ENCODE measurements at places on chromosomes 4 and X.

- no peak for DNase-seq
Observed at GRCh38 chrX:23764188-23764984, 18.6 kb upstream of the SAT1 start.

- DNase-seq = no peak
Observed at GRCh38 chr4:178823673-178824295, 1381.5 kb upstream of the AGA start.

DNA sequence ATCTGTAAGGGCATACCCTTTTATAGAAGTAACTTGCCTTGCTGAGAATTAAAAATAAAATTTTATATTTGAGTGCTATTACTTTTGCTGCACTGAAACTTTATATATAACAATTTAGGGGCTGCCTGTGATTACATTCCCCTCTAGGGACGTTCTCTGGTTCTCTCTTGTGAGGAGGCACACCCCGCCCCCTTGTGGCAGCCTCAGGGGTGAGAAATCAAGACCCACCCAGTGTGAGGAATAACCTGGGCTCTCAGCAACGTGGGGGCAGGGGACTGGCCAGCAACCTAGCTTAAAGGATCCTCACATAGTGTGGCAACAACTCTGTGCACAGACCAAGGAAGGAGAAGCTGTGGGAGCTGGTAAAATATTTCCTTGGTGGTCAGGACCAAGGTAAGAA is 43.7 kb downstream of the MAGEA9 start:
- DNase-seq = peak; percentile 19

GRCh38 chrX:50002067-50002714 is 79.8 kb downstream of the CLCN5 start:
- DNase-seq = no peak

DNA sequence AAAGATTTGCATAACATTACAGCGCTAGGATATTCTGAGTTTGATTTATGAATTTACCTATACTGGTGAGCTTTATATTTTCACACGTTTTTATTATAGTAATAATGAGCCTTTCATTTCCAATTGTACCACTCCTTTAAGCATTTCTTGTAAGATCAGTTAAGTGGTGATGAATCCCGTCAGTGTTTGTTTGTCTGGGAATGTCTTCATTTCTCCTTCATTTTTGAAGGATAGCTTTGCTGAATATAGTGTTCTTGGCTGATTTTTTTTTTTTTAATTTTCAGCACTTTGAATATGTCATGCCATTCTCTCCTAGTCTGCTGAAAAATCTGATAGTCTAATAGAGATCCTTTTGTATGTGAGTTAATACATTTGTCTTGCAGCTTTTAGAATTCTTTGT is 70.1 kb downstream of the IL15 start:
- DNase-seq = no peak

- DNase-seq = no peak
Observed at GRCh38 chr4:27592738-27593137, 732.1 kb downstream of the STIM2 start.

GRCh38 chr4:175531405-175532091 is 280.5 kb downstream of the GPM6A start:
- no peak for DNase-seq

- DNase-seq = no peak
Observed at GRCh38 chrX:12614266-12614665, 176.9 kb upstream of the PRPS2 start.

- no peak for DNase-seq
Observed at GRCh38 chrX:16997313-16997712, 50.9 kb downstream of the REPS2 start.

DNA sequence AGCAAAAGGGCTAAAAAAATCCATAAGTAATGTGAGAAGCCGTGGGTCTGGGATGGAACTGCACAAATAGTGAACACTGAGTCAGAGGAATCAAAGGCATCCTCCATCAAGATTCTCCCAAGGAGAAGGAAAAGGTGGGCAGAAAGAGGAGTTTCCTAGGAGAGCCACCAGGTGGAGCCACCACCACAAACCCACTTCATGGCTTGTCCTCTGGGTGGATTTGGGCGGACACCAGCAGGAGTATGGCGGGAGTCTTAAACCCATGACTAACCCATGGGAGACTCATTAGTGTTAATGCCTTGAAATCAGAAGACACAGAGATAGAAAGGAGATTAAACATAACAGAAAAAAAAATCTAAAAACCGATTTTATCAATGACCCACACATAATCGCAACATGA is 147.7 kb downstream of the SH3KBP1 start:
- no peak for DNase-seq

GRCh38 chrX:149517308-149517707 is 12.2 kb upstream of the IDS start:
- no peak for DNase-seq

DNA sequence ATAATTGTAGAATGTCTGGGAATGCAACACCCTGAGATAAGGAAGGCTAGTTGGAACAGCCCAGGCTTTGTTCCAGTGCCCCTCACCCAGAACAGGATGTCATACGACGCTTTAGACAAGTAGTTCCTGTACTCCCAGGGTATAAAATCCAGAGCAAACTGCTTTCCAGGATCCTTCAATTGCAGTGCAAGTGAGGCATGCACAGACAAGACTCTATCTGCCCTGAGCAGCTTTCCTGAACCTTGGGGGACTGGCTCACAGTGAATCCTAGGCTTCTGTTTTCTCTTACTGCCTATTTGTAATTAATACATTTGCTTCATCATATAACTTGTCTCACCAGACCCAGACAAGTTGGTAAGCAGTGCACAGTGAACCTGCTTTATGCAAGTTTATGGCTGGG is 48.4 kb upstream of the IL9R start:
- no peak for DNase-seq

DNA sequence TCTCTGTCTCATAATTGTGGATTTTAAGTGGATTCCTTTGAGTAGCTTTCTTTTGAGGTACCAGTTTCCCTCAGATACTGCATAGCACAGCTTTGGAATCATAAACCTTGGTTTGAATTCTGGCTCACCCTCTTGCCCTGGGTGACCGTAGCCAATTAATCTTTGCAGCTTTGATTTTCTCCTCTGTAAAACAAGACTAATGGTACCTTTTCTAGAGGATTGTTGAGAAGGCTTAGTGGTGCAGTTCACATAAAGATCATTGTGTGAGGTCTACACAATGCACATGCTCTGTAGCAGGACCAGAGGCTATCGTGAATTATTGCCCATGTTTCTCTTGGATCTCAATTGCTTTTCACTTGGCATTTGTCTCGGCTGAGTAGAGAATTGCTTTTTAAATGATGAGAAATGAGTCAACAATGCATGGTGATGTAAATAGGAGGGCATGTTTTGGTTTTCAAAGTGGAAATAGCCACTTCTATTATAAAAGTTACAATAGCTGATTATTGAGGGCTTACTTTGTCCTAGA is 47.9 kb downstream of the TMEM131L start:
- no peak for DNase-seq

DNA sequence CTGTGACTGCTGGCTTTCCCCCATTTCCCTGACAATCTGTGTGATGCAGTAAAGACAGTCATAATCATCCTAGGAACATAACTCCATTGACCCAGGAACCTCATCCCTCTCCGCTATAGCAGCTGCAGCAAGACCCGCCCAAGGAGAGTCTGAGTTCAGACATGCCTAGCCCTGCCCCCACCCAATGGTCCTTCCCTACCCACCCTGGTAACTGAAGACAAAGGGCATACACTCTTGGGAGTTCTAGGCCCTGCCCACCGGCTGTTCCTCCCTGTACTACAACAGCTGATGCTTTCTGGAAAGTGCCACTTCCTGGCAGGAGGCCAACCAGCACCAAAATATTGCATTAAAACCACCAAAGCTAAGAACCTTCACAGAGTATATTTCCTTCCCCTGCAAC is 1035.6 kb downstream of the C4orf33 start:
- DNase-seq = no peak

DNA sequence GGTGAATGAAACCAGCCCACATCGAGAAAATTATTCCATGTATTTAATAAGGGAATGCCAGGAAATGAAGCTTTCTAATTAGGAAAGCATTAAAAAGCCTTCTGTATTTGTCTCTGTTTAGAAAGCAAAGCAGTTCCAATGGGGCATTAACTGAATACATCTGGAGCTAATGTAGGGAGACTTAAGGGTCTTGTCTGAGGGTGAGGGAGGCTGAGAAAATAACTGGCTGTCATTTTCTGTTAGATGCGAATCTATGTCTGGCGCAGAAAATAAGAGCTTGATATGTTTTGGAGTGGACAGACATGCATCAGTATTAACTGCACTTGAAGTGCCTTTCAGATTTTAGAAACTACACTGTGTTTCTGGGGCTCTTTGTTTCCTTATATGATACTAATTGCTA is 111.3 kb downstream of the KLHL8 start:
- DNase-seq = no peak

DNA sequence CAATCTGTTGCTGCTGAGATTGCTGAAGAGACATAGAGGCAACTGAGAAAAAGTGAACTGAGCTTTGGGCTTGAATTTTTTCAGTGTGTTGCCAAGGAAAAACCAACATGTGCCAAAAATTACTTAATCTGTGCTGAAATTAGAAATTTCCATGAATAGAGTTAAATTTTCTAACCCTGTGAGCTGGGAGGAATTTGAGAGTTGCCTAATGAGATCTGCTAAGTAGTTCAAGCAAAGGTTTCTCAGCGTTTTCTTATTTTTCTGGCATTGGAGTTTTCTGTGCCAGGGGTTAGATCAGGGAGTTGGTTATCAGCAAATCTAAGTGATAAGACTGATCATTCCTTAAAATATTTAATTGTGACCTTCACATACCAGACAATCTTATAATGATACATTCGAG is 457.5 kb upstream of the GNPDA2 start:
- no peak for DNase-seq

DNA sequence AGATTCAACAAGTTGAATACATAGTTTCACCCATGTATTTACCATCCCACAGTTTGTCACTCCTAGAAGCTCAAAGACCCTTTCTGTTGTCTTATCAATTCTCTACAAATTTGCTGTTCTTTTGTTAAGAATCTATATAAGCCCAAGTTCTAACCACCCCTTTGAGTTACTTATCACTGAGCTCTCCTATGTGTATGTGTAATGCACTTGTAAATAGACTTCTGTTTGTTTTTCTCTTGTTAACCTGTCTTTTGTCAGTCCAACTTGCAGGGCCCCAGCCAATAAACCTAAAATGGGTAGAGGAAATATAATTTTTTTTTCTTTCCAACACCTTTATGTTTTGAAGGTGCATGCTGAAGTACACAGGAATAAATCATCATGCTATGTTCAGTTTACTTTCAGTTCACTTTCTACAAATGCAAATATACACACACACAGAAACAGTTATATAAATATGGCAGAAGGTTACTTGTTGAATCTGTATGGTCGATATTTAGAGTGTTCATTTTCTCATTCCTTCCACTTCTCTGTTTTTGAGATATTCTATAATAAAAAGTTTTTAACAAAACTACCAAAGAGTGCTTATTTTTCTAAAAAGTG is 22.3 kb upstream of the CLOCK start:
- DNase-seq = no peak

GRCh38 chrX:70033348-70034051 is 16.2 kb downstream of the AWAT2 start:
- no peak for DNase-seq

DNA sequence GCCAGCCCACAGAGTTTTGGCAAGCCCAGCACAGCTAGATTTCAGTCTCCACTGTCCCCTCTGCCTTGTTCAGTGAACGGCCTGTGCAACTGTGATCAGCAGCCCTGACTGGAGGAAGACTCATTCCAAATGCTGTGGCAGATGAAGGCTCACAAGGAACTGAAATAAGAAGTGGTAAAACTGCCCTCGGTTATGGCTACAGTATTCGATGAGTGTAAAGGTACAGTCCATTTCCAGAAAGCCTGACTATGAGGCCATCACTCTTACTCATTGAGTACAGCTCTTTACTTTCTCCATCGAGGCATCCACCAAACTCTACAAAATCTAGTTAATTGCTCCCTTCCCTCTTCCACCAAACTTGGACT is 69.1 kb downstream of the RHOH start:
- no peak for DNase-seq

GRCh38 chr4:118348886-118349285 is 3.9 kb downstream of the PRSS12 start:
- no peak for DNase-seq

DNA sequence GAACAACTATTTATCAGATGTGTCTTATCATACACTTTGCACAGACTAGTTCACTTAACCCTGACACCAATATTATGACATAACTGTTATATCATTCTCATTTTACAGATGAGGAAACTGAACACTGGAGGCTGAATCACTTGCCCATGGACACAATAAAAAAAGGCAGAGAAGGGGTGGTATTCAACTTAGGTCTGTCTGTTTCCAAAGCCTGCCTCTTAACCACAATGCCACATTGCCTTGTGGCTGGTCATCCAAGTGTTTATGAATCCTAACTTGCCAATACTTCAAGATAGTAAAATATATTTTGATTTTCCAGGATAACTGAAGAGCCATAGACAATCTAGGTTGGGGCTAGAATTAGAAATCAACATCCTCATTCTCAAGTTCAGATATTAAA is 327.8 kb downstream of the NR3C2 start:
- no peak for DNase-seq

GRCh38 chr4:82745173-82745842 is 53.3 kb downstream of the SCD5 start:
- no peak for DNase-seq

GRCh38 chr4:15654593-15655222 is 449 bp downstream of the FBXL5 start:
- peak; percentile 21 for DNase-seq

- DNase-seq = no peak
Observed at GRCh38 chr4:3477750-3478430, 14.8 kb downstream of the DOK7 start.

DNA sequence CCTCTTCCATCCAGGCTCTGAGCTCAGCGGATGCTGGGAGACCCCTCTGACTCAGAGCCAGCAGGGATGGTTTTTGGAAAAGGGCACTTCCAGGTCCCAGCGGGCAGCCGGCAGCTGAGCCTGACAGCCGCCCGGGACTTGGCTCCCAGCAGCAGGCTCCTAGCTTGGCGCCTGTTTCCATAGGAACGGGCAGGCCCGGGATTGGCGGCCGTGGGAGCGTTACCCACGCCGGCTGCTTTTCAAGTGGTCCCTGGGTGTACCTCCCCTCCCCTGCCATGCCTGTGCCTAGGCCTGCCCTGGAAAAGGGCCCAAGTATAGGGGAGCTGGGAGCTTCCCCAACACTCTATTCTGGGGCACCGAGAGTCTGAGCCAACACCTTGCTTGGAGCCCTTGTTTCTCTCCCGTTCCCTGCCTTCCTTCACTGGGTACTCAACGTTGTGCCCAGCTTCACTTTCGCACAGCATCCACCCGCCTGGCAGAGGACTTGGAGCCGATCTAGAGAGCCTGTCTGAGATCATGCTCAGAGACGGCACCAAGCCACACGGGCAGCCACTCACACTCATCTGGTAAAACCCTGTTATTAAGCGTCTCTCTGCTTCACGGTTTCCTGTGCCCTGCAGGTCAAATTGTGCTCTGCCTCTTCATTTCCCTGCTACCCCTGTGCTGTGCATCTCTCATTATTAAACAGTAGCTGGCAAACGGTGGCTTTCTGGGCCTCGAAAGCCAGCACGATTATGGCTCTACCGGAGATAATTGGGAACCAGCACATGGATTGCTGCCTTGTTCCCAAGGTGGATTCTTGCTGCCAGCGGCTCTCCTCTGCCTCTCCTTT is 521.5 kb downstream of the BCOR start:
- DNase-seq = no peak
